ENCODE measurements at places on chromosomes 2 and 18. TPM values are rescaled to one million over a fixed set of nuclear protein-coding genes. Genes with fewer than 3 reads are reported as not detected.

GRCh38 chr2:218655751-218656150 is 3.7 kb downstream of the ZNF142 start:
- DNase-seq = no peak

- no peak for DNase-seq
Measured at GRCh38 chr2:112977559-112978056, at the start of gene IL36G. Gene IL36G (plus strand): TSS chr2:112978006. CDS start chr2:112978639, 633 bp downstream.

DNA sequence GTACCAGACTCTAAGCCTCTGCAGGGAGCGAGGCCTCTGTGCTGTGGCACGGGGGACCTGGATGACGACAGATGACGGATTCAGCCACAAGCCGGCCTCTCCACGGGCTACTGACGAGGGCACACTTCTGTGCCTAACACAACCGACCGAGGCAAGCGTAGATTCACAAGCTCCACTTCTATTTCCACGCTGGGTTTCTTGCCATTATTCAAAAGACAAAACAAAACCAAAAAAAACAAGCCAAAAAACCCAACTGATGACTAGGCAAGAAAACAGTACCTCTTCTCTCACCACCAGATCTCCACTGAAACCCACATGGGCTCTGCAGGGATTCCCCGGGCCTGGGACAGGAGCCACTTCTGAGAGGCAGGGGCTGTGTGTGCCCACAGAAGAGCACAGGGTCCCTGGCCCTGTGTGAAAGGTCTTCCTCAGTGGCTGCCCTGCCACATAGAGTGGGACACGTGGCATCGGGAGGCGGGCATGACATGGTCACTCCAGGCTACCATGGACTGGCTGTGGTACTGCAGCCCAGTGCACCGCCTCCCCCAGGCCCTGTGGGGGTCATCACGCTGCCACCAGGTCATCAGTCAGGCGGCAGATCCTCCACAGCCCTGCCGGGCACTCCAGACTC is 254.7 kb downstream of the HDAC4 start:
- DNase-seq = no peak

GRCh38 chr2:13067508-13067907 is 350.8 kb downstream of the TRIB2 start:
- DNase-seq = no peak

DNA sequence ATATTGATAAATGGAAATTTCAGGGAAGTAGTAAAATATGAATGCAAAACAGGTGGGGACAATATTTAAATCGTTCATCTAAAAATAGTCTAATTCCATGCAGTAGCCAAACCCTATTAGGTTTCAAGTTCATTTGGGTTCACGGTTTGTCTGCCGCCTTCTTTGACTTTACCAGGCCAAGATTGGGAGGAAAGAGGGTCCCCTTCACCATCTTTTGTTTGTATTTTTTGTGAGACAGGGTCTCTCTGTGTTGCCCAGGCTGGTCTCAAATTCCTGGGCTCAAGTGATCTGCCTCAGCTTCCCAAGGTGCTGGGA is 98.5 kb upstream of the ATL2 start:
- DNase-seq = no peak

GRCh38 chr2:144356402-144356801 is 163.5 kb downstream of the ZEB2 start:
- no peak for DNase-seq

- DNase-seq = no peak
Measured at GRCh38 chr2:105413206-105413605, 14.4 kb upstream of the FHL2 start.

Gene ST8SIA5
- polyA plus RNA-seq = 0.13 TPM

Gene ANKRD30BL
- 0.84 TPM for polyA plus RNA-seq

Gene HK2
- polyA plus RNA-seq = 3.1 TPM

Gene MROH2A
- 0.59 TPM for polyA plus RNA-seq

Gene ACMSD
- 1.6 TPM for polyA plus RNA-seq

Gene LYG1
- polyA plus RNA-seq = 1.7 TPM
